ENCODE measurements at places on chromosomes 11 and 22. TPM values are rescaled to one million over a fixed set of nuclear protein-coding genes. Genes with fewer than 3 reads are reported as not detected.

Gene SLC22A8
- total RNA-seq, result not detected

Gene A4GALT
- total RNA-seq, result 106 TPM

DNA sequence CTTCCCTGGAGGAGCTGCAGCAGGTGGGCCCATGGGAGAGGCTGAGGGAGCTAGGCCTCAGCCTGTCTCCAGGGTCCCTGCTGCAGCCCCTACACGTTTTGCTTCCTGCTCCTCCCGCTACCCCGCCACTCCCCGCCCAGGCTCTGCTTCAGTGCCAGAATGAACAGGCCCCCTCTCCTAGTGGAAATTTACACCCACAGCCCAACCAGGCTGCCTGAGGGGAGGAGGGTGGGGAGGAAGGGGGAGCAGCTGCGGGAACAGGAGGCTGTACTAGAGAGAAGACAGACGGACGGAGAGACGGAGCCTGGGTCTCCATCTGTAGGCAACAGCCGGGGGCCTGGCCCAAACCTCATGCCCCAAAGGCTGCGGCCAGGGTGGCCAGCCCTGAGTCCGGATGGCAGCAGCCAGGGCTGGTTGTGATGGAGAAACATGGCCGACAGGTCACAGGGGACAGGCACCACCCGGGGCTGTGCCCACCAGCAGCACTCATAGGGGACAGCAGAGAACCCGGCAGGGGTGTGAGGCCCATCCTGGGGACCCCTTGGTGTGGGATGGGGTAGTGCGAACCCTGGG lies 20.6 kb downstream of the FLRT1 start:
- DNase-seq, result no peak

Gene HEPACAM
- total RNA-seq, result 16.5 TPM

Gene CYTH4
- total RNA-seq, result 40.0 TPM

- no peak for DNase-seq
Measured at GRCh38 chr11:27349919-27350318, 13.1 kb downstream of the CCDC34 start.

DNA sequence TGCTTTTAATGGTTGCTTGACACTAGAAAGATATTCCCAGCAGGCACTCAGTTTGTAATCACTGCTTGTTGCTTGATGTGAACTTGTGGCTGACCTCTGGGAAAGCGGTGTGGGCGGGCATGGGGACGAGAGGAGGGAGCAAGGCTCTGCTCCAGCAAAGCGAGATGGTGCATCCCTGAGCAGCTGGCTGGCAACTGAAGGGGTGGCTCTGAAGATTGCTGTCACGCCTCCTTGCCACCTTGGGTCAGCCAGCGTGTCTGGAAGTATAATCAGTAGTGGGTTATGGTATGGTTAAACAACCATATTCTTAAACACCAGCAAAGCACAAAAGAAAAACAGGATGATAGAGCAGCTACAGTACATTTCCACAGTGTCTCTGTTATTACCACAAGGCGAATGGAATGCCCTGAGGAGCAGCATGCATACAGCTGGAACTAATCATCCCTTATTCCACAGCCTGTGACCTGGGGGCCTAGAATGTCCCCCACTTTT lies 124.5 kb downstream of the TRIM44 start:
- DNase-seq, result no peak

- no peak for DNase-seq
Measured at GRCh38 chr22:27638329-27639233, 163.0 kb downstream of the MN1 start.

DNA sequence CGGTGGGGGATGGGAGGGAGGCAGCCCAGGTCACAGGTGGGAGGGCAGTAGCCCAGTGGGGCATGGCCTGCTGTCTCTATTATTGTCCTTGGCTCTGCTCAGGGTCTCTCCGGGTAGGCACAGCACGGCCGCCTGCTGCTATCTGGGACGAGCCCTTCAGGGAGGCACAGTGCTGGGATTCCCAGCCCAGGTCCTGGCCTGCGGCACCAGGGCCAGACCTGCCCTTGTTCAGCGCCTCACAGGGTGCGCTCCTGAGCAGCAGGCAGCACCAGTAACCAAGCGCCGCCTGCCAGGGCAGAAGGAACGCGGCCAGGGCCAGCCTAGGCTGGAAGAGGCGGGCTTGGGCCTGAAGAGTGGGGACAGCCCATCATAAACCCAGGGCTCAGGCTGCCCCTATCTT lies 151.0 kb downstream of the MPPED1 start:
- DNase-seq, result no peak

DNA sequence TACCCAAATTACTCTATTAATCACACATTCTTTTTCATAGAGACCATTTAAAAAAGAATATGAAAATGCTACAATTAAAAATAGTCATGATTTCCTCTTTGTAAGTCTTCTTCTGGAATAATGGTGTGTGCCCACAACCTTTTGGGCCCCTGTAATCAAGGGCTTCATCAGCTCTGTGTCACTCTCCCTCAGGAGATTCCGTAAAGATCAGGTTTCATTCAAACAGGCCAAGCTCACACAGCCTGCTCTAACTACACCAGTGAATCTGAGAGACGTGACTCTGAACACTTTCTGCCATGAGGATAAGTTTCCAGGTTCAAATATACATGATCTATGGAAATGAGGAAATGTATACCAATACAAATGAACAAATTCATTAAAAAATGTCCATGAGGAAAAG lies 9.5 kb downstream of the DRICH1 start:
- DNase-seq, result no peak

DNA sequence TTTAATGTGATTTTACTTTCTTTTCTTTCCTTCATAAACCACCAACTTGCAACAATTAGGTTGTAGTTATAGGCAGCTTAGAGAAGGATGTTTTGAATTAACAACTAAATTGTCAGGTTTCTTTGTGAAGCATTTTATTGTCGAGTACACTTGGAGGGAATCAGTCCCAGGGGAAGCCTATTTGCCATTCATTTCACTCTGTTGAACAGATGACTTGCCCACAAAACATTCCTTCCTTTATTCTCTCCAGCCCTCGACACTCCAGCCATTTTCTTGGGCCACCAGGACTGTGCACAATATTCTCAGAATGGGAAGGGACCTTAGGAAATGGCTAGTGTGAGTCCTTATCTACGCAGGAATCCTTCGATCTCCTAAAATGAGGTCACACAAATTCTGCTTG lies 620.6 kb downstream of the SOX6 start:
- no peak for DNase-seq

Gene RSF1
- total RNA-seq, result 104 TPM

DNA sequence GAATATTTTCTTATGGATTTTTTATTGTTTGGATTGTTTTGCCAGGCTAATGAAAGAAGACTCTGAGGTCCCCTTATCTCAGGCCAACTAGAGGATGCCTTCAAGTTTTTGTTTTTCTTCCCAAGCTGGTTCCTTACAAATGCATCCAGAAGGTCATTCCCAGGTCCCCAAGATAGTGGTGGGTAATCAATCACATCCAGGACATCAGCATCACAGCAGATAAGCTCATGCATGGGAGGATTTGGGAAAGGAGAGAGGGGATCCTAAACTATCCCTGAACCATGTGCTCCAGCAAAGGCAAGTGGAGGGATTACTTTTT lies 20.7 kb downstream of the FZD4 start:
- no peak for DNase-seq

- peak; percentile 33 for DNase-seq
Measured at GRCh38 chr11:12276831-12277475, 100.4 kb upstream of the PARVA start.

DNA sequence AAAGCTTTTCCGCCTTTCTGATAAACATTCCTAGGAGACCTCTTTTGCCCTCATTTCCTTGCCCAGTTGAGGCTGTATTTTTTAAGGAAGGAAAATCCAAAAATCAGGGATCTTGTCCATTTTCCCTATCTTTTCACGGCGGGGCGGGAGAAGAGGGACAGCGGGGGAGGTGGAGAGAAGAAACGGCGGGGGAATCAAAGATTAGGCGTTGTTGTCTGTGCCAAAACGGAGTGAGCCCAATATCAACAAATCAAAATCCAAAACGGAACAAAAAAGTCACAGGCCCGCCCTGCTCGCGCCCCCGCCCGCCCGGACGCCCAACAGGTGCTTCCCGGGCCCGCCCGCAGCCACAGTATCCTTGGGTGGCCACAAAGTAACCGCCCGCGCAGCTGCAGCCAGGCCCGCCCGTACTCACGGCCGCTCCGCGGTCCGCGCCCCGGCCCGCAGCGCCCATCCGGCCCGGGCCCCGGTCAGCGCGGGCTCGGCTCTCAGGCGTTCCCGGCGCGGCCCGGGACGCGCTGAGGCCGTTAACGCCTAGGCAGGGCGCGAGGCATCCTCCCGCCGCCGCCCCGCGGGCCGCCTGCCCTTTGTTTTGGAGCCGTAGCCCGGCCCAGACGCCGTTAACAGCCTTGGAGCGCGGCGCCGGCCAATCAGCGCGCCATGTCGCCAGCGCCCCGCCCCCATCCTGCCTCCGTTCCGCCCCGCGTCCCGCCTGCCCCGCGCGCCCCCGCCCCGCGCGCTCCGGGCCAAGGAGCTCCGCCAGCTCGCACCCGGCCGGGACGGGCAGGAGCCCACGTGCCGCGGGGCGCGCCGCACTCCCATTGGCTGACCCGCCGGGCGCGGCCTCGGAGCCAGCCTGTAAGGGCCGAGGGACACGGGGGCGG lies at the start of gene YPEL1:
YPEL1 (minus strand) TSS at position 595 of the 884 bp plus-strand sequence. CDS start 25,050 bp downstream, outside the sequence.
- peak; percentile 98 for DNase-seq

Gene SCGB1A1
- total RNA-seq, result 3.5 TPM

Gene ANO5
- 1.2 TPM for total RNA-seq

Gene CEP126
- 11.1 TPM for total RNA-seq

- no peak for DNase-seq
Measured at GRCh38 chr11:8757047-8757446, 74.5 kb downstream of the RPL27A start.

DNA sequence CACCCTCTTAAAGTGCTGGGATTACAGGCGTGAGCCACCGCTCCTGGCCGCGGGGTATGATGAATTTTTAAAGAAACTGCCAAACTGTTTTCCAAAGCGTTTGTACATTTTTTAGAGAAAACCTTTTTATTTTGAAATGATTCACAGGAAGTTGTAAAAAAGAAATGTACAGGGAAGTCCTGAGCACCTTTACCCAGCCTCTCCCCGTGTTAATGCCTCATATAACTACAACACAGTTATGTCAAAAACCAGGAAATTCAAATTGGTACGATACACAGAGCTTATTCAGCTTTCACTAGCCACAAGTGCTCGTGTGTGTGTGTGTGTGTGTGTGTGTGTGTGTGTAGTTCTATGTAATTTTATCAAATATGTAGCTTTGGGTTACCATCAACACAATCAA lies 7.0 kb upstream of the FAM118A start:
- DNase-seq, result no peak

DNA sequence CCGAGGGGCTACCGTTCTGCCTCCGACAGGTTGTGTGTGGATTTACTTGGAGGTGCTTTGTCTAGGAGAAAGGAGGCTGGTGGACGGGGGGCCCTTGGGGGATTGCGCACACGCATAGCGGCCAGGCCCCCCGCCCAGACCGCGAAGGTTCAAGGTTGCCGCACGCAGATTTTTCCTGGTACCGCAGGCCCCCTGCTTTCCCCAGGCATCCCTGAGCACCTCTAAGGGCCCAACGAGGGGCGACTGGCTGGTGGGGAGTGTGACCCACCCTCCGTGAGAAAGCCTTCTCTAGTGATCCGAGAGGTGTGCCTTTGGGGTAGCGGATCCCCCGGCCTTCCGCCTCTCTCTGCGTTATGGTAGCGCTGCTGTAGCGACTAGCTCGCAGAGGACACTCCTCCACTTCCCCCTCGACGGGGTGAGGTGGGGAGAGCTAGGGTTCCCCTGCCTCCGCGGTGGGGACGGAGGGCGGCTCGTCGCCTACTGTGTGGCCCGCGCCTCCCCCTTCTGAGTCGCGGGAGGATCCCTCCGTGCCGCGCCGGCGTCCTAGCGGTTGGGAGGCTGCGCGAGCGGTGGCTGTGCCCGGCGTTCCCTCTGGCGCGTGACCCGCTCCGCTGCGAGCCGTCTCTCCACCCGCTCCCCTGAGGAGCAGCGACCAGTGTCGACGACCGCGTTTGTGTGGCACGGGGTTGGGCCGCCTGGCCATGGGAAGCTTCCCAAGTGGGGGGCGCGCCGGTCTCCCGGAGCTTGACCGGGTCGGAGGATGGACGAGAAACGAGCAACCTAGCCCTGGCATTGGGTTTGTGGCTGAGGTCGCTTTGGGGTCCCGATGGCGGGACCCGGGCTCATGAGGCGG lies 3900.0 kb upstream of the OR11H1 start:
- no peak for DNase-seq

DNA sequence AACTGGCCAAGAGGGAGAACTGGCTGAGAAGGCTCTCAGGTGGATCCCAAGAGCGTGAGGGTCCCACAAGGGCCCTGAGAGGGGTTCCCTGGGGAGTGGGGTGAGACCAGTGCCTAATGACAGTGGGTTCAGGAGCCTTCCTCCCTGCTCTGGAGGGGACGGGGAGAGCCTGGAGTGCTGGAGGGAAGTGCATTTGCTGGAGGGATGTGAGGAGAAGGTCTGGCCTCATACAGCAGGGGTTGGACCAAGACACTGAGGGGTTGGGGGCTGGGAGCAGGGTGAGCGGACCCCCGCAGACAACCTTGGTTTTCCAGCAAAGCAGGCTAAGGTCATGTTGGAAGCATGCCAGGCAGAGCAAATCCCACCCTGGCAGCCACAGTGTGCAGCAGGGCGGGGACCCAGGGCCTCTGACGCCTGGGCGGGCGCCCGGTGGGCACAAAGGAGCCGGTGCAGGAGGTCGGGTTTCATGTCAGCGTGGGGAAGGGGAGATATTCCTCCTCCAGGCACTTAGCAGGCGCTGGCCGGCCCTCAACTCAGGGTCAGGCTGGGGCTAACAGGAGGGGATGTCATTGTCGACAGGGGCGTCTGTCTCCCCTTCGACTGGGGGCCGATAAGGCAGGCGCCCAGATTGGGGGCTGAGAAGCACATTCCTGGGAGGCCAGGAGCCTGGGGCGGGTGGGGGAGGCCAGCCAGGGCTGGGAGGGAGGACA lies 3.1 kb upstream of the DERL3 start:
- DNase-seq, result no peak

Gene POU2F3
- not detected for total RNA-seq

- no peak for DNase-seq
Measured at GRCh38 chr11:85347291-85347690, 279.9 kb downstream of the DLG2 start.

- DNase-seq, result no peak
Measured at GRCh38 chr11:32983506-32983905, 32.2 kb upstream of the DEPDC7 start.

- no peak for DNase-seq
Measured at GRCh38 chr11:70848243-70848750, 404.1 kb downstream of the SHANK2 start.

DNA sequence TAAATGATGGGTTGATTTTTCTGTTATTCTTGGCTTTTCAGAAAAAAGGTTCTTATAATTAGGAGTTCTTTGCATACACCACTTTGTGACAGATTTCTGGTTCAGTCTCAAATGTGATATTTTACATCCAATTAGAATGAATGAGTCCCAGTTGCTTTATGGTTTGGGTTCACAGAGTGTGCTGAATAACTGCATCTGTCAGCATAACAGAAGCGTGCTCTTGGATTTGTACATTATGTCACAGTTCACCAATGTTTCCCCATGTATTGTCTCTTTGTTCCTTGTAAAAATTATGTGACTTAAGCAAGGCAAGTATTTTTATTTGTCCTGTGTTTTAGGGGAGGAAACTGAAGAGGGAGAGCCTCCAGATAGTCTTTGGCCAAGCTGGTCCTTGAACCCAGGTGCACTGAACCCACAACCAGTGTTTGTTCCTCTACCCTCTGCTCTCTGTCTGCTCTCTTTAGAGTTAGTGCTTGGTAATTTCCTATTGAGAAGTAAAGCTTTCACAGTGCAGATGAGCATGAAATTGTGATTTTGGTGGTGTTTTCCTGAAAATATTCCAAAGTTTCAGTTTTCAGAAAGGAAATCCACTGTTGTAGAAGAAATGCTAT lies 107.5 kb downstream of the TBC1D22A start:
- DNase-seq, result no peak

Gene PRR5L
- total RNA-seq, result 28.6 TPM
